ENCODE measurements at places on chromosomes 1 and 21. TPM values are rescaled to one million over a fixed set of nuclear protein-coding genes. Genes with fewer than 3 reads are reported as not detected.

Gene CFAP126
- not detected for polyA plus RNA-seq

Gene ARTN
- polyA plus RNA-seq: 1.8 TPM

Gene CYYR1
- polyA plus RNA-seq: 4.2 TPM

Gene VWA1
- polyA plus RNA-seq: 21.4 TPM

Gene IFNLR1
- 2.2 TPM for polyA plus RNA-seq

Gene SHISA4
- polyA plus RNA-seq: 3.7 TPM

Gene SPRR1B
- polyA plus RNA-seq: 2,781 TPM

Gene RNU1-4
- polyA plus RNA-seq: not detected

Gene CRYBG2
- 163 TPM for polyA plus RNA-seq

Gene ADAM15
- 122 TPM for polyA plus RNA-seq

Gene IFI44
- 6.8 TPM for polyA plus RNA-seq

Gene OR2T35
- not detected for polyA plus RNA-seq

Gene LRRC39
- 0.41 TPM for polyA plus RNA-seq

Gene OR10R2
- polyA plus RNA-seq: not detected

Gene HYI
- 22.8 TPM for polyA plus RNA-seq

Gene TNFRSF4
- 1.1 TPM for polyA plus RNA-seq

Gene PYHIN1
- polyA plus RNA-seq: 0.28 TPM

Gene SEC16B
- 1.0 TPM for polyA plus RNA-seq

Gene RGS2
- 52.5 TPM for polyA plus RNA-seq

Gene LCE1B
- polyA plus RNA-seq: not detected

Gene SERINC2
- 119 TPM for polyA plus RNA-seq

Gene NPL
- polyA plus RNA-seq: 7.2 TPM

Gene NBPF4
- polyA plus RNA-seq: not detected

Gene KAZN
- polyA plus RNA-seq: 29.3 TPM

Gene PRELP
- polyA plus RNA-seq: 27.8 TPM

Gene AMIGO1
- polyA plus RNA-seq: 1.6 TPM

Gene SH3BGR
- polyA plus RNA-seq: 4.9 TPM

Gene TRIM17
- polyA plus RNA-seq: 1.8 TPM

Gene BATF3
- polyA plus RNA-seq: 1.8 TPM

Gene TRAF3IP3
- 2.5 TPM for polyA plus RNA-seq

Gene FAM78B
- 0.20 TPM for polyA plus RNA-seq

Gene LEFTY1
- polyA plus RNA-seq: 0.10 TPM

Gene ROR1
- 1.1 TPM for polyA plus RNA-seq

Gene OSCP1
- polyA plus RNA-seq: 4.1 TPM

Gene LEPR
- polyA plus RNA-seq: 2.6 TPM

Gene OR2T4
- polyA plus RNA-seq: not detected

Gene FCRL6
- polyA plus RNA-seq: 0.04 TPM

Gene CAMSAP2
- polyA plus RNA-seq: 5.4 TPM

Gene KDF1
- polyA plus RNA-seq: 12.7 TPM

Gene AMY2A
- polyA plus RNA-seq: not detected

Measured in esophagus (tissue), 2 donors.